Ascending aorta (tissue), 2 donors: ENCODE measurements at places on chromosomes 13 and 19. TPM values are rescaled to one million over a fixed set of nuclear protein-coding genes. Genes with fewer than 3 reads are reported as not detected.
A peak's percentile ranks its signal among the peaks of the same experiment; 100 is the strongest.

DNA sequence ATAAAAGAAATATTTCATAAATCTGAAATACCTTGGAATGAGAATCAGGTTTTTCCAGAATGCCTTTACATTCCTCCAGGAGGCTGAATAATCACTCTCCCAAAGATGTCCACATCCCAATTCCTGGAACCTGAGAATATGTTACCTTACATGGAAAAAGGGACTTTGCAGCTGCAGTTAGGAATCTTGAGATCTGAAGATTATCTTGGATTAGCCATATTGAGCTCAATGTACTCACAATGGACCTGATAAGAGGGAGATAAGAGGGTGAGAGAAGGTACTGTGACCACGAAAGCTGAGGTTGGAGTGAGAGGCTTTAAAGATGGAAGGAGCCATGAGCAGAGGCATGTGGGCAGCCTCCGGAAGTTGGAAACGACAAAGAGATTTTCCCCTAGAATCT, 36.8 kb upstream of the MBNL2 start:
- no peak for DNase-seq
- H3K36me3 ChIP-seq, result no peaks in the 10 kb centered on the region
- H3K4me1 ChIP-seq, result no peaks in the 10 kb centered on the region
- no peak overlapping the region for H3K4me3 ChIP-seq
- no peak overlapping the region for H3K27ac ChIP-seq

DNA sequence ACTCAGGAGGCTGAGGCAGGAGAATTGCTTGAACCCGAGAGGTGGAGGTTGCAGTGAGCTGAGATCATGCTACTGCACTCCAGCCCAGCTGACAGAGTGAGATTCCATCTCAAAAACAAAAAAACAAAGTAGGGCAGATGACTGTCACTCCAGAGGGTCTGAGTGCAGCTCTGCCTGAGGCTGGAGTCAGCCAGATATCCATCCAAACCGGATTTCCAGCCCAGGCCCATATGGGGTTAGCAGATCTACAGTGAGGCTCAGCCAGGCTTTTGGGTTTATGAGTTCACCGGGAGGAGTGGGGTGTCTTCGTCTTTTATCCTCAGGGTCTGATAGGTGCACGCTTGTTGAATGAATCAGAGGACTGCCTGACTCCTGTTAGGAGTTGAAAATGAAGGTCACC, 19.0 kb downstream of the LAMP1 start:
- no peaks in the 10 kb centered on the region for H3K27me3 ChIP-seq
- DNase-seq, result no peak
- no peak overlapping the region for H3K27ac ChIP-seq
- H3K4me1 ChIP-seq, result no peaks in the 10 kb centered on the region
- no peak overlapping the region for H3K4me3 ChIP-seq

DNA sequence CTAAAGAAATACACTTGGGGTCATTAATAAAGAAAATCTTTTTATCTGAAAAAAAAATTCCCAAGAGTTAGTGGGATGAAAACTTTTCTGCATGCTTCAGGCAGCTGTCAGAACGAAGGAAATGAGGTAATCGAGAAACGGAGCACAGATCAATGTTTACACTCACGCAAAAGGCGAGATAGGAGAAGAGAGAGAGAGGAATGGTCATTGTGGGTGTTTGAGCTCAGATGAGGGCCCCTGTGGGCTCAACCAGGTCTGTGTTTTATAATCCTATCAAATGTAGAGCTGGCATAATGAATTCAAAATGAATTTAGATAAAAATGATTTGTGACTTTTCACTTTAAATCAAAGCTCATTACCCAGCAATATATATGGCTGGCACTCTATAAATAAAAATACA, 6.3 kb upstream of the RXFP2 start:
- no peak for DNase-seq
- H3K27me3 ChIP-seq, result no peaks in the 10 kb centered on the region
- no peaks in the 10 kb centered on the region for H3K36me3 ChIP-seq
- H3K4me3 ChIP-seq, result peak overlapping the region; percentile 41

- no peaks in the 10 kb centered on the region for H3K4me1 ChIP-seq
- no peak overlapping the region for H3K27ac ChIP-seq
- H3K36me3 ChIP-seq, result peaks cover 11% of the 10 kb centered on the region
- peaks cover 13% of the 10 kb centered on the region for H3K27me3 ChIP-seq
Measured at GRCh38 chr19:2252797-2253105, 3.5 kb downstream of the JSRP1 start.

DNA sequence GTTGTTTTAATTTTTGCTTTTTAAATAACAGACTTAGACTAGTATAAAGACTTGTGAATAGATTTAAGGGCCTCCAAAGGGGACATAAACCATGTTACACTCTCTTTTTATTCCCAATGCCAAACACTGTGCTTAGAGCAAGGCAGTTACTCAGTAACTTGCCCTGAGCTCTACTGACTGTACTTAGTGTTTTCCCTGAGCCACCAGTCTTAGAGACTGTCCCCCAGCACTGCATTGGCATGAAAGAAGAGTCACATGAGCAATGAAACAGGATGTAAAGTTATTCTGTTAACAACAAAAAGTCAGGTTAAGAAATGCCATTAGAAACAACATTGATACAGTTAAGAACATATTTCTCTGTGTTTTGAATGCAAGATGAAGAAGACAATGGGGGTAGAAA, 187.9 kb downstream of the TBC1D4 start:
- DNase-seq, result no peak
- H3K27ac ChIP-seq, result no peak overlapping the region
- no peak overlapping the region for H3K4me3 ChIP-seq
- no peaks in the 10 kb centered on the region for H3K27me3 ChIP-seq

- H3K36me3 ChIP-seq, result peaks cover 7% of the 10 kb centered on the region
- H3K4me1 ChIP-seq, result no peaks in the 10 kb centered on the region
- no peak overlapping the region for H3K4me3 ChIP-seq
- H3K27ac ChIP-seq, result no peak overlapping the region
- H3K27me3 ChIP-seq, result no peaks in the 10 kb centered on the region
- DNase-seq, result no peak
Measured at GRCh38 chr13:32682740-32683139, 96.5 kb downstream of the PDS5B start.

JAK3 gene
- total RNA-seq, result 28.1 TPM

TMPRSS9 gene
- total RNA-seq, result not detected

LRRC4B gene
- 56.0 TPM for total RNA-seq
